ENCODE measurements at places on chromosomes 16 and 17.

DNA sequence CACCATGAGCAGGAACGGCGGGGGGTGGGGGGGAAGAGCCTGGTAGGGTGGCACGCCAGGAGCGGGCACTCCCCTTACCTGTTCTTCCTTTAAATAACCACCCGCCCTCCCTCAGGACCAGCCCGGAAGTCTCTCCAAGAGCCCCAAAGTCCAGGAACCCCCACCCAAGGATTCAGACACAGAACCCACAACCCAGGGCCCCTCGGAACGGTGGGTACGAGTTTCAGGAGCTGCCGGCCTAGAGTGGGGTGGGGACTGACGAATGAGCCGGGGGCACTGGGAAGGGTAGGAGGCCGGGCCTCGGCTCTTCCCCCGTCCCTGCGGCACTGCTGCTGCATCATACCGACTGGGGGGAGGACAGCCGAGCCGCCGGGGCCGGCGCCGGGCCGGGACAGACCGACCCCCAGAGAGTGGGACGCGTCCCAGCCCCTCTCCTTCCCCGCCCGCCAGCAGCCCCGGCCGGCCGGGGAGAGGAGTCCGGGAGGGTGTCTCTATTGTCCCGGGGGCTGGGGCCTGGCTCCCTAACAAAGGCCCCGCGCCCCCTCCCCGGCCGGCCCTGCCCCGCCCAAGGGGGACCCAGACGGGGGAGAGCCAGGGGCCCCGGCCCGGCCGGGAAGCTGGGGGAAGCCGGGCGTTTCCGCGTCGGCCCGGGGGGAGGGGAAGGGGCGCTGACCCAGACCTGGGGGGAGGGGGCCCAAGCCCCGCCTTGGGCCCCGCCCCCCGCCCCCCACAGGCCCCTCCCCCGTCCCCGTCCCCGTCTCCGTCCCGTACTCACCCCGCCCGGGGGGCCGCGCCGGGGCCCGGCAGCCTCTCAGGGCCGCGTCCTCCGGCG, 747 bp downstream of the ATXN7L3 start:
- no peak for DNase-seq

DNA sequence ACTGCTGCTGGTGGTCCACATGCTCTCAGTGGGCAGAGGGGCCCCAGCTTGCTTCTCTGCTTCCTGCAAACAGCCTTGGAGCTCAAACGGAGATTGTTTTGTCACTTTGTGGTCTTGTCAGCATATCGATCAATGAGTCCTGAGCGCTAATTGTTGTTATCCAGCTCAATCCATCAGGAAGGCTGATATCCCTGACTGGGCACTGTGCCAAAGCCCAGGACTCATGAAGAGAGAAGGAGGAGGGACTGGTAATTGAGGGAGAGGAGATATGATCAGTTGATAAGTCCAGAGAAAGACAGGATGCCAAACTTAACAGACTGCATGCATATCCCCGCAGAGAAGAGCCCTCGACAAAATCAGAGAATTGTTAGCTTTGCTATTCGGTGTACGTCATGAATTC, 58.6 kb upstream of the DNAH9 start:
- no peak for DNase-seq

DNA sequence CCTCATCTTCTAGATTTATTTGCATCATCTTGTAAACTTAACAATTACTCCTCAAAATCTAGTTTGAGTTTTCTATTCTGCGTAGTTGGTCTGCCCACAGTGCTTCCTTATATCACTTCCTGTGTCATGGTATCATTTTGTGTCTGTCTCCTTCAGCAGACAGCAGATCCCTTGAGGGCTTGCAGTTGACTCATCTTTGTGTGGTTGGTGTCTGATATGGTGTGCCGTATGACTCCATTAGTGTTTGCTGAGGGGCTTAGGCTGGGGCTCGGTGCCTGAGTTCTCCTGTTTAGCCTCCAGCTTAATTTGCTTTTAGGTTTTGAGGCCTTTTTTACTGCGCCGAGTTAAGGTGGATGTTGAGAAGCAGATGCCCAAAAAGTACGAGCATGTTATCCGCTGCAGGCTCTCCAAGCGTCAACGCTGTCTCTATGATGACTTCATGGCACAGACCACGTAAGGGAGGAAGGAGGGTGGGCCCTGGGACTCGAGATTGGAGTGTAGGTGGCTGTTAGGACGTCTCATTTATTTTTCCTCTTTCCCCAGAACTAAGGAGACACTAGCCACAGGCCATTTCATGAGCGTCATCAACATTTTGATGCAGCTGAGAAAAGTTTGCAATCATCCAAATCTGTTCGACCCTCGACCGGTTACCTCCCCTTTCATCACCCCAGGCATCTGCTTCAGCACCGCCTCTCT, 16.9 kb downstream of the SRCAP start:
- no peak for DNase-seq

DNA sequence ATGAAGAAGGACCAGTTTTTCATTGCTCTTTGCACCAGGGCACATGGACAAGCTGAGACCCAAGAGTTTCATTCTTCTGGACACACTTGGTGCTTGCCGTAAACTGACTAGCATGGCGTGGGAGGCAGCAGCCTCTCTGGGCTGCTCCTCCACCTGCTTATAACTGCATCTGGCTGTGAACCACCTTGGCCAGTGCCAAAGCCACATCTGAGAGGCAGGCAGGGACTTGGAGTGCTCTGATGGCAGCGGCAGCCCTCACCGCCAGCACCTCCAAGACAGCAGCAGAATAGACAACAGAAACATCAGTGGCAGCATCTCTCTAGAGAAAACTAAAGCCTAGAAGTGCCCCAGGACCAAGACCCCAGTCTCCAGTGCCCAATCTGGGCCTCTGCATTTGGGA, 4.7 kb downstream of the KRT37 start:
- DNase-seq = no peak

DNA sequence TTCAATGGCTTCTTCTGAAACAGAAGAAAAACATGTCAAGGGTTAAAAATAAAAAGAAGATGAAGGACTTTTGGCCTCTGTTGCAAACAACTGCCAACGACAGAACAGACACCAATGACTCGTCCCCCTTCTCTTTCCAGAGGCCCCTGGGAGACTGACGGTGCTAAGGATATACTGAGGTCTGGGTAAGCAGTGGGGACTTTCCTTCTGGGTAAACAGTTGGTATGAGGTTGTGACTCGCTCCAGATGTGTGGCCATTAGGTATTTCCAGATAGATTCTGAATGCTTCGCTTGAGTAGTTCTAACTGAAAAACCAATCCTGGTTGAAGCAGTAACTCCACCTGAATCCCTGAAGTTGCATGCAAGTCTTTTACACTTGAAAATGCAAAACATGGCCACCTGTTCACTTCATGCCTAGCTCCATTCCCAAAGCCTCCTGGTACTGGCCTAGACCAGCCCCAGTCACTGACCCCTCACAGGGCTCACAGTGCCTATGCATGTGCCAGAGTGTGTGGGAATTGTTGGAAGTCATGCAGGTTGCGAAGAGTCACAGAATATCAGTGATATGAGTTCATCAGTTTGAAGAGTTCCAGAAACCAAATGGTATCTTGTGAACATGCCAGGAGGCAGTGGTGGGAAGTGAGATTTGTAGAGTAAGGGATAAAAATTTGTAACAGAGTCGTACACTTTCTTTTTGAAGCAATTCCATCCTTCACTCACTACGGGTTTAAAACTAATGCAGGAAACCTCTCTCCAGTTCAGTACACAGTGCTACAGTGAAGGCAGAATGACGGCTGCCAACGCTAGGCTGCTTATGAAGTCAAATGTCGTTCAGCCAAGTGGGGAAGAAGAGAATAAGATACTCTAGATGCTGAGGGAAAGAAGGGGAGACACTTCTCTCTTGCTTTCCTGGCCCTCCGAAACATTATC, 217.8 kb downstream of the ZFHX3 start:
- no peak for DNase-seq

- no peak for DNase-seq
Measured at GRCh38 chr17:54785643-54786268, 114.9 kb upstream of the TOM1L1 start.

DNA sequence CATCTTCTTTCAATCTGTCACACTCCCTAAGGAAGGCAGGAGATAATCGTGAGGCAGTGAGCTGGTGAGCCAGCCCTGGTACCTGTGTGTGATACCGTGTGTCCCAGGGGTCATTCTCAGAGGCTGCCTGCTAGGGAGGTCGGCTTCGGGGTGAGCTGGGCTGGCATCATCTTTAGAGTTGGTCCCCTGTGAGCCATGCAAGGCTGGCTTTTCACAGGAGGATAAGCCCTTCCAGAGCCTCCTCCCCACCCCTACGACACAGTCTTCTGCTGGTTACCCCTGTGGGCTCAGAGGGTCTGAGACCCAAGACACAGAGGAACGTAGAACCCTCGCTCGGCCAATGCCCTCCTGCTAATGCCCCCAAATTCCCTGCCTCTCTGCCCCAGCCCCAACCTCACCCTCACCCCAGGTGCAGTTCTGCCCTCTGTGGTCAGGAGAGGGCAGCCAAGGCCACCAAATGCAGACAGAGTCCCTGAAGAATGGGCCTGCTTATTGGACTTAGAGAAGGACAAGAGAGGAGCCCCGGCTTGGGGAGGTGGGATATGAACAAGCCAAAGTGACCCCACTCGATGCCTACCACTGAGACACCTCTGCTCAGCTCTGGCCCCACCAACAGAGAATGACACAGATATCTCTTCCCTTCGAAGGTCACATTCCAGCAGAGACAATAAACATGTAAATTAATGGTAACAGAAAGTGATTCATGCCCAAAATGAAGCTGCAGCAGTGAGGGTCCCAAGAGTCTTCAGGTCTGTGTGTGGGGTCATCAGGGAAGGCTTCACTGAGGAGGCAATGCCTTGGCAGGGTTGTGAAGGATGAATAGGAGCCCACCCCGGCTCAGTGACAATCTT, 80.8 kb upstream of the CCL1 start:
- no peak for DNase-seq
